ENCODE measurements at places on chromosomes 4 and X. TPM values are rescaled to one million over a fixed set of nuclear protein-coding genes. Genes with fewer than 3 reads are reported as not detected.

Gene STBD1
- total RNA-seq: 18.1 TPM

Gene NIPAL1
- total RNA-seq: 0.16 TPM

Gene OTC
- total RNA-seq: not detected

DNA sequence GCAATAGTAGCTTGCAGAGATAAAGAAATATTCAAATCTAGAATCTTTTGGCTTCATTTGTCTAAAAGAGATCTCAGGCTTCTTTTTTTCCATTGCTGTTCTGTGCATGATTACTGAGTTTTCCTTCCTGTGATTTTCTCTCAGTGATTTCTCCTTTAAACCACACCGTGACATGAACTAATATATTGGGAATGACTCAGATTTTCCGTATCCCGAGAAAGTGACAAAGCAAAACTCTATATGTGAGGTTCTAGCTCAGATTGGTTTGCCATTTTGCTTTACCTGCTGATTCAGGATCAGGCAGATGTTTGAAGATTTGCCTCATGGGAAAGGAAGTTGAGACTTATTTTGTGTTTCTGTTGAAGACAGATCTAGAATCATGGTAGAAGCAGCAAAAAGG is 59.4 kb downstream of the MTHFD2L start:
- no peak for ATAC-seq

DNA sequence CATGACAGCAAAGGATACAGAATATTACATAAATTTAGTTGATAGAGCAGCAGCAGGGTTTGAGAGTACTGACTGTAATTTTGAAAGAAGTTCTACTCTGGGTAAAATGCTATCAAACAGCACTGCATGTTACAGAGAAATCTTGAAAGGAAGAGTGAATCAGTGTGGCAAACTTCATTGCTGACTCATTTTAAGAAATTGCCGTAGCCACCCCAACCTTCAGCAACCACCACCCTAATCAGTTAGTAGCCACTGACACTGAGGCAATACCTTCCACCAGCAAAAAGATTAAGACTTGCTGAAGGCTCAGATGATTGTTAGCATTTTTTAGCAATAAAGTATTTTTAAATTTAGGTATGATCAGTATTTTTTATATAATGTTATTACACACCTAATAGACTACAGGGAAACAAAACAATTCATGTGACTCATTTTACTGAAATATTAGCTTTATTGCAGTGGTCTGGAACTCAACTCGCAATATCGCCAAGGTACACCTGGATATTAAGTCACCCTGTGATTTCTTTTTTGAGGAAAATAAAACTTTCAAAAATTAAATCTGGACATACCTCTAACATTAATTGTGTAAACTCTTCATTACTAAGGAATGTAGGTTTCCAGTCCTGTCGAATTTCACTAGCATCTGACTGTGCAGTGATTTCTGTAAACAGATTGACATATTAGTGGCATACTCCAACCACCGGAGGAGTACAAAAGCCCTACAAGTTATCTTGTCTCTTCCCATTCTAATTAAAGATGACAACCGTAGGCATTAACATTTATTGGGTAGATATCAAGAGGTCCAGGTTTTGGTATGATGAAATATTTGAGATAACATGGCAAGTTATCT is 71.1 kb downstream of the CLOCK start:
- no peak for ATAC-seq

GRCh38 chr4:7635445-7636239 is 200.9 kb upstream of the PSAPL1 start:
- ATAC-seq: no peak

DNA sequence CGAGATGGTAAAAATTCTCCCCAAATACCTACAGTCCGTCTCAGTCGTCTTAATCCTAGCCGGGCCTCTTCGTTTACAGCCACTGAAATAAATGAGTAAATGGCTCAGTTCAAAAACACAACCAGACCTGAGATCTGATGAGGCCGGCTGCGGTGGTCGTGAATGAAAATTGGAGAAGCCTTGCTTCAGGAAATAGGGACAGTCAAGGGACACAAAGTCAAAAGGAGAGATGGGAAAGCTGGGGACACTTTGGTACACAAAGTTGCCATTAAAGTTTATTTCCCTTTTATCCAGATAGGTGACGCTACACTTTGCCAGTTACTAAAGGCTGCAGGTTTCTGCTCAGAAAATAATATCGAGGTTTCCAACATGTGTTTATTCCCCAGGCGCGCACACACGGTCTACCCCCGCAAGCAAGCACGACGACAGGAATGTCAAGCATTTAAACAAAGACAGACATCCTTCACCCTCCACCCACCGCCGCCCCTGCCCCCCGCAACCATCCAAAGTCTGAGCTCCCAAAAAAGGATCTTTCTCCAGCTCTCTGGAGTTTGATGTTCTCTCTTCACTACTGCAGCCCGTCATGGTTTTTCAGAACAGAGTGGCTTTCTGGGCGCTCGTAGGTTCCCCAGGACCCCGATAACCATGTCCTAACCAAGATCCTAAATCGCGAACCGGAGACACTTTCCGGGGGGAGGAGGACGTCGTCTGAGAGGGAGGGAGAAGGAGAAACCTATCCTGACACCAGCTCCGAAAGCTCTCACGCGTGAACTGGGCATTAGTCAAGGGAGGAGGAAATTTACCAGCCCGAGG is 1.3 kb upstream of the PCDH7 start:
- ATAC-seq: no peak

All from gastroesophageal sphincter (tissue), 4 donors.